ENCODE measurements at places on chromosomes 2 and 18.

GRCh38 chr2:20471902-20472559 is 25.2 kb downstream of the RHOB start:
- DNase-seq, result no peak

- DNase-seq, result no peak
Observed at GRCh38 chr2:66495788-66496640, 61.1 kb downstream of the MEIS1 start.

GRCh38 chr2:198698230-198698629 is 759.5 kb downstream of the SATB2 start:
- no peak for DNase-seq

GRCh38 chr2:239047420-239047819 is 199.5 kb downstream of the TWIST2 start:
- no peak for DNase-seq

DNA sequence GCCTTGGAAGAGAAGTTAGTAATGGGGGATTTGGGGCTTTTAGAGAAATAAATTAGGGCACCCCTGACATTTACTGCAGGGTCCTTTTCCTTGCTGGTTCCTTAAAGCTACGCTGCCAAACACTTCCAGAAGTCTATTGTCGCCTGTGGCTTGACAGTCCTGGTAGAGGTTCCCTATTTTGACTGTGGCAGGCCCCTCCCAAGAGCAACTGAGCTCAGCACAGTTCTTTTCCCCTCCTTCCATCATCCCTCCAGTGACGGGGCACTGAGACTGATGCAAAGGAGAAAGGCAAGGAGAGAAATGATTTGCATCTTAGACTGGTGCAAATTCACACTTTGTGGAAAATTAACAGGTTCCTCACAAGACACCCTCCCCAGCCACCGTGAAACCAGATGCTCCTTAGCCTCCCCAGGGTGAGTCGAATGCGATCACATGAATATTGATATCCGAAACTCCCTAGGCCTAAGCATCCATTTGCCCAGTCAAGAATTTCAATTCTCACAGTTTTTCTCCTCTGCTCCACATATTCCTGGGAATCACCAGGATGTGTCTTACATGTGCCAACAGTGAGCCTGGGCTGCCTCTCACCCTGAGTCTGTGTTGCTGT is 45.4 kb downstream of the RABL2A start:
- no peak for DNase-seq

GRCh38 chr2:238927746-238928519 is 80.0 kb downstream of the TWIST2 start:
- DNase-seq, result no peak

DNA sequence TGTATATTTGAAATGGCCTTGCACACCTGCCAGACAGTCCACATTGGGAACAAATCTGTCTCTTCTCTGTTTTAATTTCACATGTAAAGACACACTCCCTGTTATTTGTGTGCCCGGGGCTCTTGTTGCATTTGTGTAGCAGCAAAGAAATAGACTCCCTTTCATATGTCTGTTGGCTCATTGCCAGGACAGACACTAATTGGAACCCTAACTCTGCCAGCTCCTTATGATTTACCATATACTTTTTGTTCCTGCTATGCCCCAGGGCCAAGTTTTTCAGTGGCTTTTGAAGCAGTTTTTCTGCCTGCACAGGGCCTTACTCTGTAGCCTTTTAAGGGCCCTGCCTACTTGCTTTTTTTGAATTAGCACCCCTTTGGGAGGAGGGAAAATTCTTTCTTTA is 396.9 kb downstream of the DLGAP1 start:
- no peak for DNase-seq

DNA sequence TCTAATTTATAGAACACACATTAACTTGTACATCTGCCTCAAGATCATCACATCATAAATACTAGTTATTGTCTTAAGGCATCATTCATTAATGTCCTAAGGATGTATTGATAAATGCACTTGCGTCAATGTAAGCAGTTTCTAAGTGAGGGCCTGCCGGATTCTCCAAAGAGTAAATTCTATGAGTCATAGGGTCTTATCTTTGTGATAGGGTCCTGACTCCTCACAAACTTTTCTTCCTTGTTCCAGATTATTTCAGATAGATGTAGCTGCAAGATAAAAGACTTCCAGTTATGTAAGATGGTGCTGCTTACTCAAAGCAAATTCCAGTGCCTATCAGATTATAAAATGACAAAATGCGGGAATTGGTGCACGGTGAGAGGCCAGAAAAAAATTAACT is 315.0 kb upstream of the SLC39A10 start:
- no peak for DNase-seq

DNA sequence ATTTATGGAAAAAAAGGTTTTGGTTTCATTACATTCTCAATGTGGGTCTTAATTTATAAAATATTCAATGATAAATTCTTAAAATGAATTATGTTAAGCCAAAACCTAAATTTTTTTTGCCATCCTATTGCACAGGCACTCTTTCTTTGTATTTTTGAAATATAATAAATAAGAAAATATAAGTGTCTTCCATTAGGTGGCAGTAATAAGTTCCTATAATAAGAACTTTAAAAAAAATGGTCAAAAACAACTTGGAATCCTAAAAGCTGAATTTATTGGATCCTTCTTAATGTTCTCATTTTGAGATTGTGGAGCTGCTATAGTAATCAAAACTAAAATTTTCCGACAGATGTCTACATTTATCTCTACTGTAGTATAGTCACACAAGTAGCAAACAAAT is 5.7 kb downstream of the CALCRL start:
- no peak for DNase-seq

All from amygdala (tissue), 56 donors.